ENCODE measurements at places on chromosomes 2 and 18.

GRCh38 chr18:40215979-40216378 is 1739.1 kb upstream of the PIK3C3 start:
- no peaks in the 10 kb centered on the region for H3K27me3 ChIP-seq
- no peak overlapping the region for H3K27ac ChIP-seq
- H3K4me3 ChIP-seq, result no peak overlapping the region
- DNase-seq, result no peak
- no peaks in the 10 kb centered on the region for H3K36me3 ChIP-seq
- no peaks in the 10 kb centered on the region for H3K4me1 ChIP-seq

DNA sequence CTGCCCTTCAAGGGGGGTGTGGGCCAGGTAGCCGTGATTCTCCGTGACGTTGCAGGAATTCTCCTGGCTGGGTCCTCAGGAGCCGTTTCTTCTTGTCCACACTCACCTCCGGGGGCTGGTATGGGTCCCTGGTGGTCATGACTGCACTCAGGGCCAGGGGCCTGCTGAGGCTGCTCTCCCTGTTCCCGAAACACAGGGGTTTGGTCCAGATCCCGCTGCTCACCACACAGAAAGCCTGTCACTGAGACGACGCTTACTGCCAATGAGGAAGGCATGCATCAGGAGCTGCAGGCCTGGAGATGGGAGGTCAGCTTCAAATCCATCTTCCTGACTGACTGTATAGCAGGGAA is 160.7 kb downstream of the RTP5 start:
- no peaks in the 10 kb centered on the region for H3K27me3 ChIP-seq
- no peak overlapping the region for H3K27ac ChIP-seq
- H3K36me3 ChIP-seq, result no peaks in the 10 kb centered on the region
- DNase-seq, result no peak
- H3K4me1 ChIP-seq, result no peaks in the 10 kb centered on the region

- H3K36me3 ChIP-seq, result no peaks in the 10 kb centered on the region
- no peaks in the 10 kb centered on the region for H3K27me3 ChIP-seq
- no peaks in the 10 kb centered on the region for H3K4me1 ChIP-seq
- no peak overlapping the region for H3K27ac ChIP-seq
Measured at GRCh38 chr2:120847700-120848321, 112.1 kb downstream of the GLI2 start.

DNA sequence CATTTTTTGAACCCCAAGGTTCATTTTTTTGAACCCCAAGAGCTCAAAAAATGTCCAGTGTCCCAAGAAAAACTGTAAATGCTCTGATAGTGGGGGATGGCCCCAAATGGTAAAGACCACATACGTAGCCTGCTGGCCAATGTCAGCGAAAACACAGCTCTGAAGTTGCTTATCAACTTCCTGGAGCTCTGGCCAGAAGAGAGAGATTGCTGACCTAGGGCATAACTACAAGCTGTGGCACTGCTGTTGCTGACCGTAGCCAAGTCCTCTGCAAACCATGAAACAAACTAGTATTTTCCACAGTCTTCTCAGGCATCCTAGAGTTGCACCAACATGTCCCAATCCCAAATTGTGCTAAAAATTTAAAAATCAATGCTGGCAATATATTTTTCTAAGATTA is 50.9 kb downstream of the REEP1 start:
- no peak overlapping the region for H3K27ac ChIP-seq
- H3K27me3 ChIP-seq, result no peaks in the 10 kb centered on the region
- no peaks in the 10 kb centered on the region for H3K36me3 ChIP-seq
- DNase-seq, result no peak

- H3K27me3 ChIP-seq, result no peaks in the 10 kb centered on the region
- DNase-seq, result no peak
- peaks cover 10% of the 10 kb centered on the region for H3K4me1 ChIP-seq
- H3K27ac ChIP-seq, result no peak overlapping the region
- H3K36me3 ChIP-seq, result no peaks in the 10 kb centered on the region
Measured at GRCh38 chr2:72911256-72911655, 6.1 kb upstream of the EMX1 start.

DNA sequence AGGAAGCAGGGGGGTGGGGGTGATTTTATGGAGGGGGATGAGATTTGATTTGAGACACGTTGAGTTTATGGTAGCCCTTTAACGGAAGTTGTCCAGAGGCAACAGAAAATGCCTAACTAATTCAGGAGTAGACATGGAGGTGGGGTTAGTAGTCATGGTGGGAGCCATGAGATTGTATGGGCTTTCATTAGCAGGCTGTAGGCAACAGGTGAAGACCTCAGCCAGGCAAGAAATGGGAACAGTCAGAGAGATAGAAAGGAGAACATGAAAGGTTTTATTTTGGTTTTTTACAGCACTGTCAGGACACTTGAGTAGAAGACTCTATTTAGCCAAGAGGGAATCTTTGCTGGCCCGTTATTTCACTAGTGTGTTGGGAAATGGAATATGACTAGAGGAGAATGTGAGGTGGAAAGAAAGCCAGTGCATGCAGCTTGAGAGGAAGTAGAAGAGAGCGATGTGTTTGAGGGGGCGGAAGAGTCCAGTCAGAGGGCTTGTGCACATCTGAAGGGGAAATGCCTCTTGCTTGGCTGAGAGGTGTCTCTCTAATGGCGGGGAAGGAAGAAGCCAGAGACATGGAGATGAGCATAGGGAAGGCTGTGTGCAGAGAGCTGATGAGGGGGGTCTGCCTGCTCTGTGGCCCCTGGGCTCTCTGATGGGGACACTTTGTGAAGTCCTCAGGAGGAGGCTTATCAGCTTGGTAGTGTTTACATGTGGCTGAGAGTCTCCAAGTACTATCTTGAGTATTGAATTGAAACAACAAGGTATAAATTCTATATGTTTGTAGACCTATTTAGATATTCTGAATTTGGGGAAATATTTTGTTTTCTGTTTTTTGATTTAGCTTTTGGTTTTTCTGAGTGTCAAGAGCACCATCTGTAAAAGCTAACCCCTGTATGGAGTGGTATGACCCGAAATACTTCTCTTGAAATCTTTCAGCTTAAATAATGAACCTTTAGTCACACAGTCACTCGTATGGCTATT is 66.9 kb upstream of the ITM2C start:
- peaks cover 15% of the 10 kb centered on the region for H3K36me3 ChIP-seq
- H3K4me3 ChIP-seq, result no peak overlapping the region
- no peak overlapping the region for H3K27ac ChIP-seq
- no peaks in the 10 kb centered on the region for H3K4me1 ChIP-seq

DNA sequence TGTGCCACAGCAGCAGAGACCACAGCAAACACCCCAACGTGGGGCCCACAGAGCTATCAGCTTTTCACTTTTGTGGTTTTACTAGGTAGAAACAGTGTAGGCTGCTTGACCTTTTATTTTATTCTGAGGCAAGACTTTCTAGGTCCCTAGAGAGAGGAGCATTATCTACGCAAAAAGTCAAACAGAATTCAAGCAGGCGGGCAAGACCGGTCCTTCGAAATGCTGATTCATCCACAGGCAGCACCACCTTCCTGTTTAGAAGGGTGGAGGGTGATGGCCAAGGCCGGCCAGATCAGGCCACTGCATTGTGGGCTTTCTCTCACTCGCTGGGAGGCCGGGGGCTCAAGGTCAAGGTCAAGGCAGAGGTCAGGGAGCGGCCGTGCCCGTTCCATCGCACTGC is 573.0 kb downstream of the GALR1 start:
- H3K27me3 ChIP-seq, result no peaks in the 10 kb centered on the region
- no peaks in the 10 kb centered on the region for H3K4me1 ChIP-seq
- no peak overlapping the region for H3K4me3 ChIP-seq
- H3K36me3 ChIP-seq, result no peaks in the 10 kb centered on the region

DNA sequence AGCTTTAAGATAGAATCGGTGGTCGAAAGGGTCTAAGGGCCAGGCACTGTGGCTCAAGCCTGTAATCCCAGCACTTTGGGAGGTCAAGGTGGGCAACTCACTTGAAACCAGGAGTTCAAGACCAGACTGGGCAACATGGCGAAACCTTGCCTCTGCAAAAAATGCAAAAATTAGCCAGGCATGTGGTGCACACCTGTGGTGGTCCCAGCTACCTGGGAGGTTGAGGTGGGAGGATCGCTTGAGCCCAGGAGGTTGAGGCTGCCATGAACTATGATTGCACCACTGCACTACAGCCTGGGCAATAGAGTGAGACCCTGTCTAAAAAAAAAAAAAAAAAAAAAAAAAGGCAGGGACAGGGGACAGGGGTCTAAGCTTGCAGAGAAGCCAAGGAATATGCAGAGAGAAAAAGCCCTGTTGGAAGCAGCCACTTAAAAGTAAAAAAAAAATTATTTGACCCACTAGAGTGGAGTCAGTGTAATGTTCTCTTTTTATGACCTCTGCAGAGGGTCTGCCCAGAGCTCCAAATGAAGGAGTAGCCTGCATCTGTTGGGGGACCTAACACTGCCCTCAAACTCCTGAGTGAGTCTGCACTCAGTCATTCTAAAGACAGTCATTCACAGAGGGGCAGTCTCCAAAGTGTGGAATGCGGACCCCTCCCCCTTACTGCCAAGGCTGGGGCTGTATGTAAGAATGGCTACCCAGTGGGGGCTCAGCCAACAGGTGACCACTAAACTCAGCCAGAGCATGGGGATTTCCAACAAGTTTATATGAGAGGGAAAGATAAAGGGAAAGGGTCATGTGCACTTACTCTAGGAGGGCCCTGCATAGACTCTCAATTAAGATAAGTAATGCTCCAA is 118.5 kb upstream of the CDCA7 start:
- no peaks in the 10 kb centered on the region for H3K27me3 ChIP-seq
- H3K4me3 ChIP-seq, result no peak overlapping the region
- no peak overlapping the region for H3K27ac ChIP-seq

- no peak for DNase-seq
- H3K27me3 ChIP-seq, result peaks cover 31% of the 10 kb centered on the region
- no peaks in the 10 kb centered on the region for H3K36me3 ChIP-seq
- H3K27ac ChIP-seq, result no peak overlapping the region
- peak overlapping the region; percentile 28 for H3K4me3 ChIP-seq
- no peaks in the 10 kb centered on the region for H3K4me1 ChIP-seq
Measured at GRCh38 chr2:174336501-174337336, 2.0 kb downstream of the SP9 start.

DNA sequence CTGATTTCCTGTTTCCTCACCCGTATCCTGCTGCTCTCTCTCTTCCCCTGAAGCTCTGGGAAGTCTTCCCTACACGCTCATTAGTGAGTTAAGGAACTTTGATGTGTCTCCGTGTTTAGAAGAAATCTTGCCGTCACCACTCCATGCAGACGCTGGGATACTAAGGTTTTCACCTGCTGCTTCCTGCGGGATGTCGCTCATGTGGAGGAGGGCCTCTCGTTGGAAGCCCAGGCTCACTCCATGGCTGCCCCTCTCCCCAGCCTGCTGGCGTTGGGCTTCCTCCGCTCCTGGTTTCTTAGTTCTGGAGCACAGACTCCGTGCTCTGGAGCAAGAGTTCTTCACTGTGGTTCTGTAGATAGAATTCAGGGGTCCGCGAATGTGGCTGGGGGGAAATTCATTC is 326.3 kb downstream of the GBX2 start:
- H3K36me3 ChIP-seq, result no peaks in the 10 kb centered on the region
- H3K27me3 ChIP-seq, result no peaks in the 10 kb centered on the region

GRCh38 chr2:8587920-8588830 is 93.7 kb upstream of the ID2 start:
- no peaks in the 10 kb centered on the region for H3K27me3 ChIP-seq
- DNase-seq, result no peak
- no peak overlapping the region for H3K27ac ChIP-seq
- H3K4me1 ChIP-seq, result no peaks in the 10 kb centered on the region
- H3K36me3 ChIP-seq, result no peaks in the 10 kb centered on the region

- H3K27me3 ChIP-seq, result no peaks in the 10 kb centered on the region
- H3K4me3 ChIP-seq, result peak overlapping the region; percentile 99
- DNase-seq, result peak; percentile 79
- peak overlapping the region; percentile 100 for H3K27ac ChIP-seq
- H3K36me3 ChIP-seq, result no peaks in the 10 kb centered on the region
Measured at GRCh38 chr2:20450201-20450999, 3.5 kb downstream of the RHOB start.

- H3K36me3 ChIP-seq, result no peaks in the 10 kb centered on the region
- H3K4me1 ChIP-seq, result no peaks in the 10 kb centered on the region
- DNase-seq, result no peak
- no peaks in the 10 kb centered on the region for H3K27me3 ChIP-seq
- H3K4me3 ChIP-seq, result no peak overlapping the region
- no peak overlapping the region for H3K27ac ChIP-seq
Measured at GRCh38 chr2:162058973-162059668, 14.9 kb downstream of the DPP4 start.

DNA sequence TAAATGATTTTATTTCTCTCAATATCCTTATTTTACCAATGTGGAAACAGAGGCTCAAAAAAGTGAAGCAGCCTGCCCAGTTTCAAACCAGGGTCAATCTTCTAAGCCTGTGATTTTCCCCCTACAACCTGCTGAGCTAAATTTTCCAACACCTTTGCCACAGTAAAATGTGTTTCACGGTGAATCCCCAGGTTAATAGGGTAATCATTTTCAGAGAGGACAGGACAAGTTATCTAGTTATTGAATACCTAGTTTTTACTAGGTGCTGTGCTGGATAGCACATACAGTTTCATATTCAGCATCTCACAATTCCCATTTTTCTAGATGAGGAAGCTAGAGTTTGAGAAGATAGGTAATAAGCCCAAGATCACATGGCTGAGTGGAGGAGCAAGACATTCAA is 236.6 kb downstream of the PTH2R start:
- no peak overlapping the region for H3K4me3 ChIP-seq
- DNase-seq, result no peak
- H3K27me3 ChIP-seq, result no peaks in the 10 kb centered on the region
- no peaks in the 10 kb centered on the region for H3K4me1 ChIP-seq
- no peak overlapping the region for H3K27ac ChIP-seq

GRCh38 chr2:136863874-136864273 is 98.5 kb downstream of the THSD7B start:
- H3K36me3 ChIP-seq, result no peaks in the 10 kb centered on the region
- no peak for DNase-seq
- no peak overlapping the region for H3K27ac ChIP-seq
- no peaks in the 10 kb centered on the region for H3K27me3 ChIP-seq

- no peaks in the 10 kb centered on the region for H3K36me3 ChIP-seq
- no peak overlapping the region for H3K27ac ChIP-seq
- H3K27me3 ChIP-seq, result no peaks in the 10 kb centered on the region
- peak; percentile 72 for DNase-seq
- H3K4me1 ChIP-seq, result no peaks in the 10 kb centered on the region
Measured at GRCh38 chr2:100242891-100243619, 79.2 kb downstream of the LONRF2 start.

DNA sequence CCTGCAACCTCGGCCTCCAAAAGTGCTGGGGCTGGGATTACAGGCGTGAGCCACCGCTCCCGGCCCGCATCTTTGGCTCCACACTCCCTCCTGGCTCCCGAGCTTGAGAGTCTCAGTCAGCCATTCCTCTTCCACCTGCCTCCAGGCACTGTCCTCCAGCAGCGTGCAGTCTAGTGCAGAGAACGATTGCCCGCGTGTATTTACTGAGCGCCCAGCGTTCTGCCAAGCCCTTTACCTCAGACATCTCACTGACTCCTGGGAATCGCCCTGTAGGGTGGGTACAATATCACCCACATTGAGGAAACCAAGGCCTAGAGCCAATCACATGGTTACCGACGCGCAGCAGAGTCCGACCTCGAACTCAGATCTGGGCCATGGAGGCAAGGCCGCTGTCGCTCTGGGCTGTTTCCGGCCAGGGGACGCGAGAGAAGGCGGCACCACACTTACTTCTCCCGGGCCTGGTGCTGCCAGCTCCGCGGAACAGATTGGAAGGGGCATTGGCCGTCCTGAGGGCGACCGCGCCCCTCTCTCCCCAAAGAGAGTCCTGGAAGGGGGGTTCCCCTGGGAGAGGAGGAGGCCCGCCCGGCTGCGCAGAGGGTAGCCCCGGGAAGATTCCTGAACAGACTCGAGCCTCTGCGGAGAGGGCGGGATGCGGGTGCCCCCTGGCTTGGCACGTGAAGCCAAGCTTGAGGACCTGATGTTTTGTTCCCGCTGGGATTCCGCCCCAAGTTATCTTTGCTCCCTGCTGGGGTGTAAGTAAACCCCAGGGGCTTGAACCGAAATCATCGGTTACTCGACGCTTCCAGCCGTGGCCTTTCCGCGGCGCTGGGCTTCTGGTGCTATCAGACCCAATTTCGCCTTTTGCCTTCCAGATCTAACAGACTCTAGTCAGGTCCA is 5.2 kb upstream of the DLX2 start:
- H3K4me1 ChIP-seq, result peaks cover 3% of the 10 kb centered on the region
- no peaks in the 10 kb centered on the region for H3K36me3 ChIP-seq
- no peak for DNase-seq
